ENCODE measurements at places on chromosomes 1 and 21.
A peak's percentile ranks its signal among the peaks of the same experiment; 100 is the strongest.

DNA sequence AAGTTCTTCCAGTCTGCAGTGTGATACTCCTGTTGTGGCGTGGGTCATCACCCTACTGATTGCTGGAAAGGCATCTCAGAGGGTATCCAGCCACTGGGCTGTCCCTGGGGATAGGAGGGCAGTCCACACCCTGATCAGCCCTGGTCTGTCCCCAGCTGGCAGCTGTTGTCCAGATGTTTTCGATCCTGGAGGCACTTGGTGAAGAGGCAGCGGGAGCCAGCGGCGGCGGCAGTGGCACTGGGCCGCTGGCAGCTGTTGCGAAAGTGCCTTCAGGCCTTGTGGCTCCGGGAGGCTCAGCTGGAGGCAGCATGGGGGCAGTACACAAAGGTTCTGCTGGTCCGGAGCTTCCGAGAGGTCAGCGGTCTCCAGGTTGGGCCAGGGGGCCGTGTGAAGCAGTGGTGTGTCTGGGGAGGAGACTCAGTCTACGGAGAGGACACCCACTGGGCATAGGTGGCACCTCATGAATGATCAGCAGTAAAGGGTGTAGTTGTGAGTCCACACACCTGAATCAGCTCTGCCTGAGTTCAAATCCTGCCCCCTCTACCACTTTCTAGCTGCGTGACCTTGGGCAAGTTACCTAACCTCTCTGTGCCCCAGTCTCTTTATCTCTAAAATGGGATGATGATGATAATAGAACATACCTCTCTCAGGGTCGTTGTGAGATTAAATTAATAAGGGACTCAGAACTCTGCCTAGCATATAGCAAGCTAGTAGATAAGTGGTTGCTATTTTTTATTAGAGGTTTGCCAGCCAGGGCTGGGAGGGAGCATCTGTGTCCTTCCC, 6.1 kb downstream of the C1orf167 start:
- no peak for DNase-seq

- no peak for DNase-seq
These were observed 696.6 kb upstream of the BRINP3 start for GRCh38 chr1:191174298-191174697.

GRCh38 chr1:110321846-110322245, 17.3 kb upstream of the RBM15 start:
- DNase-seq: no peak

GRCh38 chr1:58251430-58252073, 295.0 kb downstream of the OMA1 start:
- DNase-seq: no peak

DNA sequence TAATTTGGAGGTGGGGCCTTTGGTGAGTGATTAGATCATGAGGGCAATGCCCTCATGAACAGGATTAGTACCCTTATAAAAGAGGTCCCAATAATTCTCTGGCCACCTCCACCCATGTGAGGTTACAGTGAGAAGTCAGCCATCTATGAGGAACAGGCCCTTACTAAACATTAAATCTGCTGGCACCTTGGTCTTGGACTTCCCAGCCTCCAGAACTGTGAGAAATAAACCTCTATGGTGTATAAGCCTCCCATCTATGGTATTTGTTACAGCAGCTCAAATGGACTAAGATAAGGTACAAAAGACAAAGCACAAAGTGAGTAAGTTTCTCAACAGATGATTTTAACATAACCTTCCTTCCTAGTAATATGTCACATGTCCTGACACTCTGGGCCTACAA, 22.3 kb downstream of the NRIP1 start:
- DNase-seq: no peak

GRCh38 chr1:169046671-169047070, 59.8 kb upstream of the ATP1B1 start:
- DNase-seq: no peak

DNA sequence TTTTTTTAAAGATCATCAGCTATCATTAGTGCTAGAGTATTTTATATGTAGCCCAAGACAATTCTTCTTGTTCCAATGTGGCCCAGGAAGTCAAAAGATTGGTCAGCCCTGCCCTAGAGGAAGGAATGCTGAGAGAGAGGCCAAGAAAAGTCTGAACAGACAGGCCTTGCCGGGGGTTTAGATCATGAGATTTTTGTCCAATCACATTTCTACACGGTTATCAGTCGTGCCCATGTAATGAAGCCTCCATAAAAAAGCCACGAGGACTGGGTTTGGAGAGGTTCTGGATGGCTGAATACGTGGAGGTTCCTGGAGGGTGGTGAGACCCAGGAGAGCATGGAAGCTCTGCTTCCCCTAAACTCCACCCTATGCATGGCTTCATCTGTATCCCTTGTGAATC, 24.3 kb upstream of the ENO1 start:
- DNase-seq: no peak

DNA sequence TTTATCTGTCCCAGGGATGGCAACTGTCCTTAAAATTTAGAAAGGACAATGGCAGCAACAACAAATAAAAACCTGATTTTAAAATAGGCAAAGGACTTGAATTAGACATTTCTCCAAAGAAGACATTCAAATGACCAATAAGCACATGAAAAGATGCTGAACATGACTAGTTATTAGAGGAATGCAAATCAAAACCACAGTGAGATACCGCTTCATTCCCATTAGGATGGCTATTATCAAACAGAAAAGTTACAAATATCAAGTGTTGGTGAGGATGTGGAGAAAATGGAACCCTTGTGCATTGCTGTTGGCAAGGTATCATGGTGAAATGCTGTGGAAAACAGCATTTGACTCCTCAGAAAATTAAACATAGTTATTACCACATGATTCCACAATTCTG, 120.7 kb downstream of the CRB1 start:
- no peak for DNase-seq

DNA sequence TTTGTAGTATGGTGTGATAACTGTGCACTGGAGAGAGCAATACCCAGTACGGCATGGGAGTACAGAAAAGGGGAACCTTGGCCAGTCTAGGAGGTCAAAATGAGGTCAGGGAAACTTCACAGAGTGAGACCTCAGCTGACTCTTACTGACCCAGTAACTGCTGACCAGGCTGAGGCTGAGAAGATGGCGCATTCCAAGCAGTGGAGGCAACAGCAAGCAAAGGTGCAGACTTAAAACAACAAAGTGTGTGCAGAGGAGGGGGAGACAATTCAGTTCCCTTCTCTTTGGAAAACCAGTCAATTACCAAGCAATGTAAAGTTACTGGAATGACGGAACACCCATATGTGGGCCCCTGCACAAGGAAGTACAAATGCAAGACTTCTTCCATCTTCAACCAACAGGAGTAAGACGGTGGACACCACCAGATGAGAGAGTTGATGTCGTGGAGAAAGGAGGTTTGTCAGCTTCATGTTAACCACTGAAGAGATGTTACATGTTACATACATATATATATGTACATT, 54.6 kb upstream of the PRDX6 start:
- no peak for DNase-seq

DNA sequence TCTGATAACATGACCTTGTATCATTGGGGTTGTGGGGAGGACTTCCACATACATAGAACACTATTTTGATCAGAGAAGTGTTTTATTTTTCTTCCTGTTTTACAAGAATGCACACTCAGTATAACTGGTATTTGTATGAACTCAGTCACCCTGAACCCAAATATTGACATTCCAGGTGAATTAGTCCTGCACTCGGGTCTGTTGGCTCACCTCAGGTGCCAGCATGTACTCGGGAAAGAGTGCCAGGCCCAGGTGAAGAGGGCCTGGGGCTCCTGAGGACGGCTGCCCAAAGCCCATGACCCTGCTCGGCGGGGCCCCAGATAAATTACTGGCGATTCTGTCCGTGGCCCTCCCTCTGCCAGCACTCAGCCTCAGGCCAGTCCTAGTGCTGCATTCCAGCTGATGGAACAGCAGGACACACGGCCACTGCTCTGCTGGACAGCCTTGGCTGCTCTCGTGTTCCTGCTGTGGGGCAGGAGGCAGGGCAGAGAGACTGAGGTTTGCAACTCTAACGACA, 75.4 kb upstream of the TMPRSS2 start:
- no peak for DNase-seq

DNA sequence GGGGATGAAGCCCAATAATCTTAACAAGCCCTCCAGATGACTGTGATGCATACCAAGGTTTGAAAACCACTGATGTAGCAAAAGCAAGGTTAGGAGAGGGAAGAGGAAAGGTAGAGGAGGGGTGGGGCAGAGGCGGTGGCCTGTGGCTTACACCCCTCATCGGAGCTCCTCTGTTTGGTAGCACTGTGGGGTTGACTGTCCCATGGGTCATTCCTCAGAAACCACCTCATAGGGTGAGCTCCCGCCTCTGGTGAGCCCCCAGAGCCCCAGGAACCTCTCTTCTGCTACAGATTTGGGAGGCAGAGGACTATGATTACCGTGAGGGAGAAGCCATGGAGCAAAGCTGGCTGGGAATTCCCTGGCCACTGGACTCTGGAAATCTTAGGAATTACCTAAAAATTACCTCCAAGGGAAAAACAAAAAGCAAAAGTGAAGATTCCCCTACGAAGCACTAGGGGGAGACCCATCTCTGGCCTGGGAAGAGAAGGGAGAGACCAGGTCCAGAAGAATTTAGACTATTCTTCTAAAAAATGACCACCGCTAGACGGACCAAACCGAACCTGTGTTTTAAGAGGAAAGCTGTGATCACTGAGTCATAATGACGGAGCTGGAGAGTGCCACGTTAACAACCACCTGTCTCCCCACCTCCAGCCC, 1.5 kb upstream of the RASSF5 start:
- no peak for DNase-seq

DNA sequence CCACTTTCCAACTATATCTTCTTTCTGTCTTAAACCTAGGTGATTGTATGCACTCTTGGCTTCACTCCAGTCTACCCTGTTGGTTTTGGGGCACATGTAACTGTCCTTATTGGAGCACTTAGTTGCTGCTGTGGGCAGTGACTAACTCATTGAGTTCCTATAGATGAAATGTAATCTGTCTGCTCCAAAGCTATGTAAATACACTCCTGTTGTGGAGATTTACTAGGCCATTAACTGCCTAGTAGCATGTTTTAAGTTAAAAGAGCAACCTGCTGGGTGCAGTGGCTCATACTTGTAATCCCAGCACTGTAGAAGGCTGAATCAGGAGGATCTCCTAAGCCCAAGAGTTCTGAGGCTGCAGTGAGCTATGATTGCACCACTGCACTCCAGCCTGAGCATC, 137.6 kb downstream of the ZMYM4 start:
- DNase-seq: no peak

- no peak for DNase-seq
These were observed 7.1 kb downstream of the PRRX1 start for GRCh38 chr1:170670802-170671628.

DNA sequence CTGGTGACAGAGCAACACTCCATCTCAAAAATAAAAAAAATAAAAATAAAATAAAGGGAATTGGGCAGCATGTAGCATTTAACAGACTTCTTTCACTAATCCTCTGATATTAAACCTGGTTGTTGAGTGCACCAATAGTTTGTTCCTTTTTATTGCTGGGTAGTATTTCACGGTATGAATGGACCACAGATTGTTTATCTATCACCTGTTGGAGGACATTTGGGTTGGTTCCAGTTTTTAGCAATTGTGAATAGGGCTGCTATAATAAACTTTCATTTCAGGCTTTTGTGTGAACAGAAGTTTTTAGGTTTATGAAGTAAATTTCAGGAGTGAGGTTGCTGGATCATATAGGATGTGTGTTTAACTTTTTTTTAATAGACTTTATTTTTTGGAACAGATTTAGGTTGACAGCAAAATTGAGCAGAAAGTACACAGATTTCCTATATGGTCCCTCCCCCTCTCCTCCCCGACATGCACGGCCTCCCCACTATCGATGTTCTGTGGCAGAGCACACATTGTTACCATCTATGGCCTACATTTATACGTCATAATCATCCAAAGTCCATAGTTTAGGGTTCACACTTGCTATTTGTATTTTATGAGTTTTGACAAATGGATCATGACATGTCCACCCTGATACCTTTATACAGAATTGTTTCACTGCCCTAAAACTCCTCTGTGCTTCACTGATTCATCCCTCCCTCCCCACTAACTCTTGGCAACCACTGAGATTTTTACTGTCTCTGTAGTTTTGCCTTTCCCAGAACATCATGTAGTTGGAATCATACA, 66.1 kb upstream of the TMPRSS2 start:
- DNase-seq: no peak

DNA sequence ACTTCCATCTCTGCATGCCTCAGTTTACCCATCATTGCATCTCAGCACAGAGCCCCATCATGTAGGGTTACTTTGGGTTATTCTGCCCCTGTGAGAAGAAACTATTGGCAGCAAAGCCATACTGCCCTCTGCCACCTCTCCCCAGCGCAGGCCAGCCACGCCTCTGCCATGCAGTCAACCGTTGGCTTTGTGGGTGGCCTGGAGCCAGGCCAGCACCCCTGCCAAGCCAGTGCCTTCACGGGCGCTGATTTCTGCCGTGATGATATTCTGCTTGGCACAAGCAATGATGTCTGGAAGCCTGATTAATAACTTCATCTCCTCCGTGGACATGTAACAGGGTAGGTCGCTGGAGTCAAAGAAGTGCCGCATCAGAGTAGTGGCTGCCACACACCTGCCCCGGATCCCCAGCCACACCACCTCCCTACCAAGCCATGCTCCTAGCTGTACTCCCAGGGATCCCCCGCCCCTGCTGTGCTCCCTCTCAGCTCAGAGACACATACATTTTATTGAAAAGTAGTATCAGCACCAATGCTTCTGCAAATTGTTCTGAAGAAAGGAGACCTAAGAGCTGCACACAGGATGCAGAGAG, 15.0 kb upstream of the CEP85 start:
- no peak for DNase-seq

DNA sequence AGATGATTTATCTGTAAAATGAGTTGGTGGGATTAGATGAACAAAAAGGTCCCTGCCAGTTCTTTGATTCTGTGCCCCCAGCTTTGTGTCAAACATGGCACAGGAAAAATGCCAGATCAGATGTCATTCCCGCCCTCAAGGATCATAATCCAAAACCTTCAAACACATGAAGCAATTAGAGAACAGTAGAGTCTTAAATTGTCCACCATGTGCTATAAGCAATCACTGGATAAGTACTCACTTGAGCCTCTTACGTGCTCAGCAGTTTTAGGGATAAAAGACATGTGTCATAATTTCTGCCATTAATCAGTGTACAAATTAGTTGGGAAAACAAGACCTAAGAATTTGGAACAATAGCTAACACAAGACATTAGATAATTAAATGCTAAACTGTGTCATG, 15.4 kb upstream of the KIAA0040 start:
- DNase-seq: no peak

DNA sequence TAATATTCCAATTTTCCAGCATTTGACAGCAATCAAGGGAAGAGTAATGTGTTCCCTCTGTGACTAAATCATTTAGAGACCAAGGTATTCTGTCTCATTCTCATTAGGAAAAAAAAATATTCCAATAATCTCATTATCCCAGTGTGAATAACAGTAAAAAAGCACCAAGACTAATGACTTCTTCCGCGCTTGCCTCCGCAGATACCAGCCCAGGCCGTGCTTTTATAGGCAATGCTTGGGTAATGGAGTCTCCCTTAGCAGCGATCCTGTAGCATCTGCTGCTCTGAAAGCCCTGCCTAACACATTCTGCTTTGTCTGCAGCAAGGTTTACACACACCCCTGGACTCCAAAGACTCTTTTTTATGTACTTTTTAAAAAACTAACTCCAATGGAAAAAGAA, 470.0 kb upstream of the CAMK1G start:
- no peak for DNase-seq

- DNase-seq: no peak
These were observed 122.1 kb downstream of the LRIG2 start for GRCh38 chr1:113194846-113195830.

- no peak for DNase-seq
These were observed 1326.3 kb downstream of the BRINP3 start for GRCh38 chr1:189151361-189151760.

GRCh38 chr1:52444463-52444862, 40.1 kb downstream of the PRPF38A start:
- DNase-seq: no peak

- peak; percentile 19 for DNase-seq
These were observed 127.4 kb upstream of the DPYD start for GRCh38 chr1:98048244-98048643.

Data from NCI-H526 treated with DMSO at 0.1 percent for 48 hours (cell line).